IPS-NIHi11 (cell line): ENCODE measurements at places on chromosomes 16 and 17.

GRCh38 chr16:80914379-80915078 lies 92.2 kb downstream of the CMC2 start:
- no peak for DNase-seq

- DNase-seq = no peak
Measured at GRCh38 chr17:64540118-64540776, 33.5 kb downstream of the CEP95 start.

GRCh38 chr17:36468903-36469635 lies 17.4 kb upstream of the ZNHIT3 start:
- DNase-seq = no peak

DNA sequence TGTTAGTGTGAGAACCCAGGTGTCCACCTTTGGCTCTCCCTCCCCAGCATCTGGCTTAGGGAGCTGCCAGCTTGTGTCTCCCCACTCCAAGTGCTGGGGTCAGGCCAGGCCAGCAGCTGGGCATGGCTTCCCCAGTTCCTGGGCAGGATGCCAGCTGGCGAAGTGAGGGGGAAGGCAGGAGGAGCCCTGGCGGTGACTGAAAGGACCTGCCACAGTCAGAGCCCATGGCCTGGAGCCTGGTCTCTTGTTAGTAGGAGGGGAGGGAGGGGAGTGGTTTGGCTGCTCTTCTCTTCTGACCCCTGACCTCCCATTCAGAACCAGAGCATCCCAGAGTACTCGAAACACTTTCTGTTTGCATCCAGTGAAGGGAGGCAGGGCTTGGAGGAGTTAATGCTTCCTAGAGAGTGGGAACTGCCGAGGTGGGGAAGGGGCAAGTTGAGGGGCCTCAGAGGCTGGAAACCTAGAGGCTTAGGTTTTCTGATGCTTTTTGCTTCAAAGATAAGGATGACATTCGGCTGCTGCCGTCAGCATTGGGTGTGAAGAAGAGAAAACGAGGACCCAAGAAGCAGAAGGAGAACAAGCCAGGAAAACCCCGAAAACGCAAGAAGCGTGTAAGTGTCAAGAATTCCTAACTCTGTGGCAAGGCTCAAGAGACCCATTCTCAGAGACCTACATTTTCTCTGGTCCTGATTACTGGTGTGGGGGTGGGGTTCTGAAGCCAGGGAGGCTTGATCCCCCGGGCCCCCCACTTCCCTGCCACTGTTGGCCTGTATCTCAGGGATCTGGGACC lies 772 bp downstream of the CHD3 start:
- peak; percentile 76 for DNase-seq

- no peak for DNase-seq
Measured at GRCh38 chr17:67610061-67610460, 107.7 kb upstream of the NOL11 start.
